ENCODE measurements at places on chromosomes 5 and 9. TPM values are rescaled to one million over a fixed set of nuclear protein-coding genes. Genes with fewer than 3 reads are reported as not detected.

GRCh38 chr9:113817171-113817570 is 58.9 kb upstream of the ZNF618 start:
- DNase-seq: no peak

DNA sequence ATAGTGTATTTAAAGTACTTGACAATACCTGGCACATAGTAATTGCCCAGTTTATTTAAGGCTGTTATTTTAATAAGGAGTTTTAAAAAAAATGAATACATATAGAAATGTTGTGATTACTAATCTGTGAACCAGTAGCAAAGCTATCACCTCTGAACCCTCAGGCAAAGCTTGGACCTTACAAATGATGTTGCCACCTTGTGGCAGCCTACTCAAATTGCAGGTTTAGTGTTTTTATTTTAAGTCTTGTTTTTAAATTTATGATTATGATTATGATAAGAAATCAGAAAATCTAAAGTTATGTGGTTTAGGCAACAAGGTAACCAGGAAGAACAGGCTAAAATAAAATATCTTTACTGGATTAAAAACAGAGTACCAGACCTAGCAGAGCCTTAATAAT is 35.8 kb downstream of the PPARGC1B start:
- no peak for DNase-seq

- no peak for DNase-seq
Observed at GRCh38 chr5:179297026-179297425, 48.2 kb downstream of the ADAMTS2 start.

The SLC36A2 gene
- total RNA-seq: not detected

The FAM169A gene
- total RNA-seq: 32.4 TPM

The DOCK8 gene
- 5.7 TPM for total RNA-seq

DNA sequence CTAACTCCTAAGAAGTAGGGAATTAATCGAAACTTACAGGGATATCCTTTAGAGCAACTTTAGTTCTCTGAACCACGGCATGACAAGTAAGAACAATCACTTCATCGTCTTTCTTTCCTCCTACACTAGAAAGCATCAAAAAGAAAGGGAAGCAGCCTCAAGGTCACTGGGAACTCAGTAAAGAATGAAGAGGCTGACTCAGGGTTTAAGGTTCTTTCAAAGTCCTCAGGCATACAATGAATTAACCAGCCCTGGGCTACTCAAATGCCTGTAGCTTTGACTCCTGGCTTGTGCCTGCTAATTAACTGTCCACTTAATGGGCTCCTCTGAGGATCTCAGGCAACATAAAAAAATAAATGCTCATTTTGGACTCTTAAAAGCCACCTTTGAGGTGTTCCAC is 102.0 kb downstream of the TRIM32 start:
- no peak for DNase-seq

The ABCA1 gene
- 34.1 TPM for total RNA-seq

DNA sequence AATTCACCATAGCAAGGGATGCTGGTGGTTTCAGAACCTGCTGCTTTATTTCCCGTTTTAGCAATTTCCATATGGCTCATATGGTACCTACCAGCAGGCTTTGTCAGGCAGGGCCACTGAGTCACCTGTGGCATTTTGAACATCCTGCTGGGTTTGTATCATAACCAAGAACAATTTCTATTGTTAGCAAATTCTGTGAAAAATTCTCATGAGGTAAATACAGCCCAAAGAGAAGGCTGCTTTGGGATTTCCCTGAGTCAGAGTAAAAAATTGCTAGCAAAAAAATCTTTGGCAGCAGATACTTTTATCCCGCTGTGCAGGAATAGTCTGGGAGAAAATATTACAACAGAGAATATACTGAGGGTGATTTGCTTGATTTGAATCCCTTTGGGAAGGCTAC is 52.7 kb downstream of the PRR16 start:
- DNase-seq: no peak

GRCh38 chr9:124854822-124855221 is 1.6 kb downstream of the WDR38 start:
- DNase-seq: no peak
